ENCODE measurements at places on chromosomes 1 and 21. TPM values are rescaled to one million over a fixed set of nuclear protein-coding genes. Genes with fewer than 3 reads are reported as not detected.

DNA sequence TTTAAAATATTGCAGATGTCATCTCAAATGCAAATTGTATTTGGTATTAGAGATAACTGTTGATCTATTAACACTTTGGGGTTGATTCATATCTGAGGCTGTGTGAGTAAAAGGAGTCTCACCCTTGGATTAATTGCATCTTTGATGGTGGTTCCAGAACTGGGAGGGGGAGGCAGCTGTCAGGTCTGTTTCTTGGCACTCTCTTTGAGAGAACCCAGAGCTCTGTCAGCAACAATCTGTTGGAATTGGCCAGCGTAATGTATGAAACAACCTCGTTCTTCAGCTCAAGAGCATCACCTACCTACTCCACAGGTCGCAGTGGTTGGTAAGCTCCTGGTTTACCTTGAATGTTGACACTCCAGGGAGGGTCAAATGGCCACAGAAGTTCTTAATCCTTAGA is 424.1 kb downstream of the CAMTA1 start:
- no peak overlapping the region for H3K27ac ChIP-seq
- DNase-seq, result no peak
- no peaks in the 10 kb centered on the region for H3K27me3 ChIP-seq
- H3K4me3 ChIP-seq, result no peak overlapping the region

The PKLR gene
- total RNA-seq, result not detected

- DNase-seq, result no peak
- no peak overlapping the region for H3K4me3 ChIP-seq
- H3K36me3 ChIP-seq, result no peaks in the 10 kb centered on the region
- H3K4me1 ChIP-seq, result no peaks in the 10 kb centered on the region
- H3K27me3 ChIP-seq, result no peaks in the 10 kb centered on the region
These were observed 844.3 kb downstream of the KCNT2 start for GRCh38 chr1:195763907-195764374.

- H3K4me3 ChIP-seq, result peak overlapping the region; percentile 28
- no peak for DNase-seq
- no peaks in the 10 kb centered on the region for H3K4me1 ChIP-seq
- H3K27ac ChIP-seq, result no peak overlapping the region
These were observed 614 bp upstream of the CACNA1E start for GRCh38 chr1:181482521-181483284.

The ETV3L gene
- not detected for total RNA-seq

The SFN gene
- total RNA-seq, result 1.9 TPM
